ENCODE measurements at places on chromosomes 3 and 15.

- no peak for DNase-seq
Measured at GRCh38 chr3:166879661-166880060, 500.4 kb downstream of the ZBBX start.

- DNase-seq = peak; percentile 24
Measured at GRCh38 chr3:42013691-42014457, 52.0 kb upstream of the ULK4 start.

DNA sequence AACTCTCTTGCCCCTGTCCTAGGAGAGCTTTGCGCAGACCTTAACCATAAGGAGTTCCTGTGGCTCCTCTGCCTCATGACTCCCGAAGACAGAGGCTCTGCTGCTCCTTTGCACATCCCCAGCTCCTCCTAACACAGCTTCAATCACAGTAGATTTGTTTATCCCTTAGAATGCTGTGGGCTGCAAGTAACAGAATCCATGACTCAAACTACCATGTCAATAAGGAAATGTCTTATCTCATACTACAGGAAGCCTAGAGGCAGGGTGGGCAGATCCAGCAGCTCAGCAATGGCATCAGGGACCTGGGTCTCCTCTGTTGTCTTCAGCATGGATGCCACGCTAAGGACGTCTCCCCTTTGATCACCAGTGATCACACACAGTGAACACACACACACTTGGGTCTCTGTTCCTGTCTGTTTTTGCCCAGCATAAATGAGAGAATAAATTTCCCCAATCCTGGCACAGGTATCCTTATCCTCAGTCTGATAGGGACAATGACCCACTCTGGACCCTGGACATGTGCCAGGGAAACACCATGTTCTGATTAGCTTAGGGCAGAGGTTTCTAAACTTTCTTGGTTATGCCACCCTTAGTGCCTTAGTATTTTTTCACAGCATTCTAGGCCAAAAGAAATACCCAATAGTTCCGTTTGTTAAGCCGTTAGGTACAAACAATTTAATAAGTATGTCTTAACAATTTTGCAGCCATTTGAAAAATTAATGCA, 46.1 kb upstream of the MRPS22 start:
- no peak for DNase-seq

GRCh38 chr15:30827625-30828303, 76.0 kb upstream of the FAN1 start:
- no peak for DNase-seq

DNA sequence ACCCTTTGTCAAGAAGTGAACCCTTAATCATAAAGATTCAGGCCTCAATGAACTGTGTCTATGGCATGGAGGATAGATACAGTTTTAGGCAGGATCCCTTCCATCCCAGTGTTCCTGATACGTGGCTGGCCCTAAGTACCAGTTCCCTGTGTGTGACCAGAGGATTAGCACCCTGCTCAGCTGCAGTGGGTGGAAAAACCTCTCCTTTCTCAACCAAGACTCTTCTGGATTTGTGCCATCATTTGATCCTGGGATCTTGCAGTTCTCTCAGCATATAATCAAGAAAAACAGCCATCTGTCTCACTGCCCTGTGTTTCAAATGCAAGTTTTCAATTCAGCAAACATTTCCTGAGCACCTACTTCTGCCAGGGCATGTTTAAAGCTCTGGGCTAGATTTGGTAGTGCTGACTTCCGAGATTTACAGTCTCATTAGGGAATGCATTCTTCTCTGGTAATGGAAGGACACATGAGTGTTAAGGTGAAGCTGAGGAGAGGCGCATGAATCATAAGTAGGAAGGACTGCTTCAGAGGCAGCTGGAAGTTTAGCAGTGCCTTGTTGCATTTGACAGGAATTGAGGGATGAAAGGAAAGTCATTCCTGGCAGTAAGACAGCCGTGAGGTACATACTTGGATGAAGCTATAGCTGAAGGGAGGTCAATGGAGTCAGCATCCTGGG, 388.3 kb downstream of the MFSD1 start:
- DNase-seq = no peak

DNA sequence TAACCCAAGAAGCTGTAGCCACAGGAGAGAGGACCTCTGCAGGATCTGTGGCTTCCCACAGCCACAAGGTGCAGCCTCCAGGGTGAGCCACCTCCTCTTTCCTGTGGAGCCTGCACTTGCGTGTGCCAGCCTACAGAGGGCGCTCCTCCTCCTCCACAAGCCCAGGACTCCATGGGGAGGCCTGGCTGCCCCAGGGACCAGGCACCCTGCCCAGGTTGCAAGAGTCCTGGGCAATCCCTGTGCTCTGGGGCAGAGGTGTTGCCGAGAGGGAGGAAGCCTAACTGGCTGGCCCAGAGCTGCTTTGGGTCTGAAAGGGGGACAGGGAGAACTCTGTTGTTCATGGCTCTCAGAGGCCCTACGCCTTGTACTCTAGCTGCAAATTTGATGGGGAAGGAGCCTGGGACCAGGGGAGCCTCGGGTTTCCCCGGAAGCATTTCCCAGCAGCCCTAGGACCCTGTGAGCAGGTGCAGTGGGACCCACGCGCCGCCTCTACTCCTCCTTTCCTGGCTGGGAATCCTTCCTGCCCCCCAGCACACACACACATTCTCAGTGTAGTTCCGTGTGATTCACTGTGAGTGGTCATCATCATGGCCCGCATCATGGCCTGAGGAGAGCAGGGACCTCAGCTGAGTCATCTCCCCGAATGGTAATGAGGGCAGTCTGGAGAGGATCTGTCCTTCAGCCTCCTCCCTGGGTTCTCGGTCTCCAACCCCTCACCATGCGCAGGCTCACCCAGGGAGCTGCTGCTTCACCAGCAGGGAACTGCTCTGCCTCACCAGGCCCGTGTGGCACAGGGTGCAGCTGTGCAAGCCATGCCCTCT, 24.3 kb downstream of the TBC1D21 start:
- DNase-seq = peak; percentile 45

- no peak for DNase-seq
Measured at GRCh38 chr3:125154110-125154509, 58.4 kb downstream of the SLC12A8 start.

DNA sequence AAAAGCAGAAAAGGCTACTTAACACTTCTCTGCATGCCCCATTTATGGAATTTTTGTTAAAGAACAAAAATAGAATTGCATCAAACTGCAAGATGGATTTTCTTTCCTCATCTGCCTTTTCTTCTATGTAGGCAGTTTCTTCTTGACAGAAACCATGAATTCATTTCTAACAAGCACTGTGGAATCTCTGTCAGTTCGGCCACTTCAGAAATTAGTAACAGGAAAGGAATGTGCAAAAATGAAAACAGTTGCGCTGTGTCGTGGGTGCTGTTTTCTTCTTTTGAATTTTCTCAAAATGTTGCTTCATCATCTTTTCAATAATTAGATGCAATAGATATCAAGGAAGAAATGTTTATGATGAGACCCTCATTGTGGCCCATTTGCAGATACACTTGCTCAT, 151.6 kb downstream of the FOXB1 start:
- DNase-seq = no peak

GRCh38 chr3:48504051-48504946, at the start of gene SHISA5:
SHISA5 (minus strand) TSS chr3:48504174; CDS start chr3:48504094, 80 bp downstream.
- DNase-seq = peak; percentile 44

Measured in central memory CD4-positive, alpha-beta T cell (primary cell).